ENCODE measurements at places on chromosomes 11 and 22. TPM values are rescaled to one million over a fixed set of nuclear protein-coding genes. Genes with fewer than 3 reads are reported as not detected.

PATE2 gene
- 0.22 TPM for total RNA-seq

MUC5AC gene
- 0.63 TPM for total RNA-seq

MAPK11 gene
- 4.3 TPM for total RNA-seq

PRR14L gene
- 64.6 TPM for total RNA-seq

SLC22A8 gene
- not detected for total RNA-seq

P2RX6 gene
- 1.4 TPM for total RNA-seq

FEN1 gene
- total RNA-seq: 8.1 TPM

OR4C46 gene
- total RNA-seq: not detected

PRRG4 gene
- 8.6 TPM for total RNA-seq

GALNT18 gene
- total RNA-seq: 27.8 TPM

SYCE3 gene
- not detected for total RNA-seq

SPON1 gene
- total RNA-seq: 85.5 TPM

IGF2 gene
- 27.6 TPM for total RNA-seq

MYBPC3 gene
- 0.09 TPM for total RNA-seq

OR51B4 gene
- not detected for total RNA-seq

DMC1 gene
- total RNA-seq: 1.3 TPM

EHF gene
- 125 TPM for total RNA-seq

ANKK1 gene
- total RNA-seq: 0.28 TPM

MOGAT2 gene
- total RNA-seq: 247 TPM

OR2AG1 gene
- not detected for total RNA-seq
